NCI-H1092 (cell line): ENCODE measurements at places on chromosomes 6 and 20.
A peak's percentile ranks its signal among the peaks of the same experiment; 100 is the strongest.

DNA sequence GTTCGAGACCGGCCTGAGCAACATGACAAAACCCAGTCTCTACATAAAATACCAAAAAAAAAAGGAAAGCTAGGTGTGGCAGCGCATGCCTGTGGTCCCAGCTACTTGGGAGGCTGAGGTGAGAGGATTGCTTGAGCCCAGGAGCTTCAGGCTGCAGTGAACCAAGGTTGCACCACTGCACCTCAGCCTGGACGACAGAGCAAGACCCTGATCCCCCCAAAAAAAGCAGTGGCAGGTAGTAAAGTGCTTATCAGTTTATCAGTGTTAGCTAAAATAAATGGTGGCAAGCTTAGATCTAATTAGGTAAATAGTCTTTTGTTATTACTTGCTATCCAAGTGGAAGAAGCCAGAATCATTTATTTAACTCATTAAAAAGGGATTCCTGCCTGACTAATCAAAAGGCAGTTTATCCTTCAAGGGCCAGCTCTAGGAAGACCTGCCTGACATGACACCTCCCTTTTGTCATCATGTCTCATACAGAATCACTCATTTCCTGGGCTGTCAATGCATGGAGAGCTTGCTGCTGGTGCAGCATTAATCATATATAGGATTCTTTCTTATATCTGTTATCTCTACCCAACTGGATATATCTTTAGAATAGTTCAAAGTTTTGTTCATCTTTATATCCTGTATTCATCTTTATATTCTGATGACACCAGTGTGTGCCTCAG lies 9.6 kb downstream of the DSTN start:
- no peak for DNase-seq

DNA sequence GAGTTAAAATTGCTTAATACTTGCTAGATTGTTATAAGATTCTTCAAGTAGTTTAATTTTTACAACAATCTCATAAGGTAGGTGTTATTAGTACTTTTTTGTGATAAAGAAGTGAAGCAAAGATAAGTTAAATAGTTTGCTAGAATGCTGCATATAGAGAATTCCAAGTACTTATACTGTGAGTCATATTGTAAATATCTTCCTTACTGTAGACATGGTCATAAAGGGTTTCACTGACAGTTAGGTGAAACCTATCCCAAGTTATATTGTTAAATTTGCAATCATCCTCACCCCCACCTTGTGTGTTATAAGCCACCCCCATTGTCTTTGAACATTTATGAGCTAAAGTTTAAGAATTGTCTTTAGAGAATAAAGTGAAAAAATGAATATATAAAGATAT lies 142.0 kb downstream of the FAM83B start:
- no peak for DNase-seq

- peak; percentile 4 for DNase-seq
Observed at GRCh38 chr6:83193747-83194566, 800 bp downstream of the RWDD2A start.

- no peak for DNase-seq
Observed at GRCh38 chr20:53866794-53867740, 203.3 kb downstream of the BCAS1 start.

DNA sequence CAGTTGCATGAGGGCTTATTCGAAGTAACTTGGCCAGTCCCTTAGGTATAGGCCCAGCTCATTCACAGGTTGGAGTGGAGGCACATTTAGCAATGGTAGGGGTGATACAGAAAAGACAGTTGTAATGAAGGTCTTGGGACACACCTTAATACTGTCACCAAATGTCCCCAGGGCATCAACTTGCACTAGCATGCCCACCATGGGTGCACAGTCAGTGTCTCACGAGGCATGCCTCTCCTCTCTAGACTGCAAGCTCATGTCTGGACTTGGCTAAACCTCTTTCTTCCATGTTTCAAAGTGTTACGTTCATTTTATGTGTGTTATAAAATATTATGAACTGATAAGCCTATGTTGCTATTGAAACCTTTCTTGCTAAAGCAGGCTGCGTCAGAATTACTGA lies 124.0 kb upstream of the ECI2 start:
- no peak for DNase-seq

DNA sequence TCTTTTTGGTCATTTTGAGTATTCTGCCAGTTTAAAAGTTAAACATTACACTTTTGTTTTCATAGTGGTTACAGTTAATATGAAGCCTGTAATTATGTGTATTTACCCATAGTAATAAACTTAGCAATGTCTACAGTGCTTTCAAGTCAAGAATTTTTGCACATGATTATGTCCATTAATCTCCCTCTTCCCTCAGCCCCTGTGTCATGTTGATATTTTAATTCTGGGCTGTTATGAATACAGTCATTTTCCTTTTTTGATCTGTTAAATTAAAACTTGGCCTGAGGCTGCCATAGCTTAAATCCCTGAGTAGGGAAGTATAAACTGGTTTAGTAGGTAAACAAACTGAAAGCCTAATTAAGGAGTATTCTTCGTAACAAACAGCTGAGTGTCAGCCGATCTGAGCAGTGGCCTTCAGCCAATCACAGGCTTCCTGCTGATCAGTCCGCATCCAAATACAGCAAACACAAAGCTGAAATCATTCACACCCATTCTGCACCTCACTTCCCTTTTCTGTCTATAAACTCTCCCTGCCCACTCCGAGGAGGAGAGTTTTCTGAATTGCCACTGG lies 9.5 kb upstream of the SFT2D1 start:
- DNase-seq = no peak

DNA sequence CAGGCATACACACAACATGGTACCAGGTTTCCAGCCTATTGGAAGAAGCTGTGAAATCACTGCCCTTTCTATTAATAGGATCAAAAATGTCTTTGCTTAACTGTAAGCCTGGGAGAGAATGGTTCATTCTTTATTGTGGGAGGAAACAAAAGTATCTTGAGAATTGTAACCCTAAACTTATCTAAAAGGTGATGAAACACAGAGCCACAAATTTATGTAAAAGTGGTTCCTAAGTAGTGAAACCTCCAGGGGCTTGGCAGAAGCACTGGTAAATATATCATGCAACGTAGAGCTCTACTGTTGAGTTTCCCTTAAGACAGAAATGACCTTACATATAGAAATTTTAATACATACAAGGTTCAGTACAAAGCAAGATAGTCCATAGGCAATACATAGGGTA lies 17.2 kb upstream of the NOX3 start:
- no peak for DNase-seq

GRCh38 chr6:111862314-111862713 lies 10.9 kb downstream of the FYN start:
- no peak for DNase-seq

DNA sequence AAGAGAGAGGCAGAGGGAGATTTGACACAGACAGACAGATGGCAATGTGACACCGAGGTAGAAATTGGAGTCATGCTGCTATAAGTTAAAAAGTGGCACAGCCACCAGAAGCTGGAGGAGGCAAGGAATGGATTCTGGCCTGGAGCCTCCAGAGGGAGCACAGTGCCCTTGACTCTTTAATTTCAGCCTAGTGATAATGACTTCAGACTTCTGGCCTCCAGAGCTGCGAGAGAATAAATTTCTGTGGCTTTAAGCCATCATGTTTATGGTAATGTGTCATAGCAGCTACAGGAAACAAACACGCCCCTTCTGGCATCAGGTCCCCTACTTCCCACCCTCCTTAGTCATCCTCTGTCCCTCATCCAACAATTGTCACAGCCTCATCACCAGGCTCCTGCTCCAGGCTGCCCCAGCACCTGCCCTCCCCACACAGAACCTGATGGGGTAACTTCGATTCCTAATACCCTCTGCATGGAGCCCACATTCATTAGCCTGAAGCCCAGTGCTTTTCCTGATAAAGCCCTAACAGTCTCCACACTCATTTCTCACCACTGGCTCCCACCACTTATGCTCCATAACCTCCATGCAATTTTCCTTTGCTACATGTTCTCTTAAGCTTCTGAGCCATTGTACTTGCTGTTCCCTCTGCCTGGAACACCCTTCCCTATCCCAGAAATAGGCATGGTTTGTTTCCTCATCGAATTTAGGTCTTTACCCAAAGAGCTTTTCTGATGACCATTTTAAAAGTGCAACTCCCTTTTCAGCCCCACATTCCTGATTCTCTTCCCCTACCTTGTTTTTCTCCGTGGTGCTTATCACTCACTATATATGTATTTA lies 69.7 kb upstream of the TOX2 start:
- no peak for DNase-seq

- DNase-seq = no peak
Observed at GRCh38 chr6:99189823-99190721, 159.4 kb downstream of the FAXC start.

DNA sequence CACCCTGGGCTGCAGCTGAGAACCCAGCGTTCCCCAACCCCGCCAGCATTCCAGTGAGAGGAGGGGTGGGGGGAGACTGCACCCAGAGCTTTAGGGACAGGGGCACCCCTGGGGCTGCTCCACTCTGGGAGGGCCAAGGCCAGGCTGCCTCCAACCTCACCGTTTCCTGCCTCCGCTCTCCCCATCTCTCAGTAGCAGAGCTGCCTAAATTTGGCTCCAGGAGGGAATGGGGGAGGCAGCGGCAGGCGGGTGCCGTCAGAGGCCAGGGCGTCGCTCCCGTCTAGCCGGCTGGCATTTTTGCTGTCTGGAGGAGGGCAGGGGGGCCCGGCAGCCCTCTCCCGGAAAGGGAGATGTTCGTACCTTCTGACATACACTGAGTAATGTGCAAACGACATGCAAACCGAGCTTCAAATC lies 46.6 kb downstream of the NOL4L start:
- DNase-seq = no peak

- no peak for DNase-seq
Observed at GRCh38 chr20:35595456-35595855, 20.2 kb upstream of the SPAG4 start.

DNA sequence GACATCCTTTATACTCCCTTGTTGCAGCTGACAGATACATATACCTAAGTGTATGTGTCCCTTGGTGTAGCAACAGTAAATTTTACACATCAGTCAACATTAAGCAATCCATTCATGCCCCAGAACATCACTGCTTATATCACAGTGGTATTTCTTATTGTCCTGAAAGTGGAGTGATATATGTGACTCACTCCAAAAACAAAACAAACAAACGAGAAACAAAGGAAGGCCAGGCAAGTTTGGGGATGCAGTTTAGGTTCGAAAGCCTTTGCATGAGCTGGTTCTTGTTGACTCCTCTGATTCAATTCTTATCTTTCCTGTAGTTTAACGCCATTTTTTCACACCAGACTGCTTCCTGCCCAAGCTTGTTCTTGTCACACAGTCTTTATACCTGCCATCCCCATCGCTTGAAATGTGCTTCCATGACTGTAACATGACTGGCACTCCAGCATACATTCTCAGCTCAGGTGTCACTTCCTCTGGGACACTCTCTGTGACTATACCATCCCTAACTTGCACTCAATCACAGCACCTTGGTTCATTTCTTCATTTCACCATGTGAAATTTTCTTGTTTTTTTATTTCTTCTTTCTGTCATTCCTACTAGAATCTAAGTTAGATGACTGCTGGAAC lies 125.0 kb upstream of the TSHZ2 start:
- no peak for DNase-seq

GRCh38 chr20:2314759-2315439 lies 19.1 kb downstream of the TGM3 start:
- DNase-seq = peak; percentile 7

GRCh38 chr20:25044660-25045342 lies 13.1 kb downstream of the ACSS1 start:
- no peak for DNase-seq

DNA sequence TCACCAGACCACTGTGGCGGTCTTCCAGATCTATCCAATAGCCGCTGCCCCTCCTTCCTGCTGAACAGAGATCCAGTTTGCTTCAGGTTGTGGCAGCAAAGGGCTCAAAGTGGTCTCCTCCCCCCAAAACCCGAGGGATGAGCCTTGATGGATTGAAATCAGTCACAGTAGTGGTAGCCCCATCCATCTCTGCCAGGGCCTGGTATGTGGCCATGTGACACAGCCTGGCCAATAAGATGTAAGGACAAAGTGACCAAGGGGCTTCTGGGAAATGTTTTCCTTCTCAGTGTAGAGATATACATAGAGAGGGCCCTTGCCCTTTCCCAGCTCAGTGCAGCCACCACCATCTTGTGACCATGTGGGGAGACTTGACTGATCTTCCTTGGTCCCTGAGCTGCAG lies 4.1 kb upstream of the ARMC2 start:
- DNase-seq = no peak

GRCh38 chr6:10633216-10633615 lies 61.2 kb downstream of the C6orf52 start:
- no peak for DNase-seq

DNA sequence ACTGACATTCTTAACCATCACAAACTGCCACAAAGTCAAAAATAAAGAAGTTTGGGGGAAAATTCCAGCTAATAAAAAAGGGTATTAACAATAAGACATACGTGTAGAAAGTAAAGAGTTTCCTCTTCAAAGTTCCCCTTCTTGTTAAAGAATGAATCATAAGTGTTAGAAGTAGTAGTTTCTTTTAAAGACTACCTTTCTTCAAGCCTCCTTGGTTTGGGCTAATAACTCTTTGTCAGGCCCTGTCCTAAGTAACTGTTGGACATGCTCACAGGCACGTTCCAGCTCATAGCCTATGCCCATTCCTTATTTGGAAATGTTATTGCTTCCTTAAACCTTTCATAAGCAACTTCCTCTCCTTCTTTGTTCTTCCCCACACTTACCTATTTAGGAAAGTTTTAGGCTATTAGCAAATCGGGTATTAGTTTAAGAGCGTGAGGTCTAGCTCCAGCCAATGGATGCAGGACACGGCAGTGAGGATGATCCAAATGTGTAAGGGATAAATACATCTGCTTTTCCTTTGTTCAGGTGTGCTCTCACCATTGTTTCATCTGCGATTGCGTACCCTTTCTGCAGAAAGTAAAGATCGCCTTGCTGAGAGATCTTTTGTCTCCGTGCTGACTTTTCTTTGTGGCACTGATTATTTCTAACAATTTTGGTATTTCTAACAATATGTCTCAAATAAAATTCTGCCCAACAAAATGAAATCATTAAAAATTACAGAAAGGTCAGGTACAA lies 64.9 kb downstream of the CHD6 start:
- no peak for DNase-seq

- DNase-seq = no peak
Observed at GRCh38 chr6:44053760-44054556, 73.3 kb downstream of the MRPL14 start.

- DNase-seq = no peak
Observed at GRCh38 chr20:44770484-44771171, 25.0 kb downstream of the KCNK15 start.

GRCh38 chr6:123570813-123571684 lies 65.7 kb downstream of the TRDN start:
- no peak for DNase-seq

GRCh38 chr6:14123386-14124111 lies 6.0 kb downstream of the CD83 start:
- no peak for DNase-seq

GRCh38 chr6:37643851-37644672 lies 53.6 kb downstream of the MDGA1 start:
- no peak for DNase-seq

DNA sequence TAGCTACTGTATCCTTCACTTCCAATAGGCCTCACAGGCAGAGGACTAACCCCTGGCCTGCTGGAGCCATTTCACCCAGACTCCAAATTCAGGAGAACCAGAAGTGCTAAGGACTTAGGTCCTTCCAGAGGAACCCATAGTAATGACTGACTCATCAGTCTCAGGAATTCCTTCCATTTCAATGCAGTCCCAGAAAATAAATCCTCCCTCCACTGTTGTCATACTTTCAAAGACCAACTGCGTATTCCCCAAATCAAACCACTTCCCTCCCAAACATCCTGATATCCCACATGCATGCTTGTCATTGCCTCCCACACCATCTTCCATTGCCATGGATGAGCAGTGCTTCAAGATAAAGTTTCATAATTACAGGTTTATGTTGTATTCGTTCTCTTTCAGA lies 31.8 kb upstream of the NT5E start:
- DNase-seq = no peak
